ENCODE measurements at places on chromosomes 1 and 21. TPM values are rescaled to one million over a fixed set of nuclear protein-coding genes. Genes with fewer than 3 reads are reported as not detected.

Gene SPRR1B
- not detected for total RNA-seq

Gene ZYG11B
- total RNA-seq, result 14.5 TPM

Gene ICOSLG
- 13.0 TPM for total RNA-seq

Gene DEPDC1
- total RNA-seq, result 13.7 TPM

Gene NDC1
- total RNA-seq, result 21.7 TPM

Gene FCRLA
- total RNA-seq, result not detected

Gene RABIF
- total RNA-seq, result 17.0 TPM

Gene PRAMEF5
- not detected for total RNA-seq

Gene FAM131C
- 1.3 TPM for total RNA-seq

Gene SYT6
- not detected for total RNA-seq

Gene PTBP2
- total RNA-seq, result 15.4 TPM

Gene GBP1
- total RNA-seq, result 209 TPM

Gene RGS8
- not detected for total RNA-seq

Gene CNKSR1
- 3.9 TPM for total RNA-seq

Gene DMRTA2
- not detected for total RNA-seq

Gene CXADR
- 0.39 TPM for total RNA-seq

Gene DIRAS3
- not detected for total RNA-seq

Gene CHIT1
- total RNA-seq, result 0.27 TPM

Gene TMEM81
- 2.6 TPM for total RNA-seq

Gene CDC7
- 16.1 TPM for total RNA-seq

Gene C2CD2
- 5.8 TPM for total RNA-seq
